ENCODE measurements at places on chromosomes 5 and 9. TPM values are rescaled to one million over a fixed set of nuclear protein-coding genes. Genes with fewer than 3 reads are reported as not detected.
A peak's percentile ranks its signal among the peaks of the same experiment; 100 is the strongest.

GRCh38 chr5:34410411-34411139 is 245.6 kb upstream of the RAI14 start:
- DNase-seq, result no peak

GRCh38 chr5:173954671-173955521 is 34.1 kb upstream of the C5orf47 start:
- no peak for DNase-seq

The SLC36A2 gene
- total RNA-seq, result not detected

DNA sequence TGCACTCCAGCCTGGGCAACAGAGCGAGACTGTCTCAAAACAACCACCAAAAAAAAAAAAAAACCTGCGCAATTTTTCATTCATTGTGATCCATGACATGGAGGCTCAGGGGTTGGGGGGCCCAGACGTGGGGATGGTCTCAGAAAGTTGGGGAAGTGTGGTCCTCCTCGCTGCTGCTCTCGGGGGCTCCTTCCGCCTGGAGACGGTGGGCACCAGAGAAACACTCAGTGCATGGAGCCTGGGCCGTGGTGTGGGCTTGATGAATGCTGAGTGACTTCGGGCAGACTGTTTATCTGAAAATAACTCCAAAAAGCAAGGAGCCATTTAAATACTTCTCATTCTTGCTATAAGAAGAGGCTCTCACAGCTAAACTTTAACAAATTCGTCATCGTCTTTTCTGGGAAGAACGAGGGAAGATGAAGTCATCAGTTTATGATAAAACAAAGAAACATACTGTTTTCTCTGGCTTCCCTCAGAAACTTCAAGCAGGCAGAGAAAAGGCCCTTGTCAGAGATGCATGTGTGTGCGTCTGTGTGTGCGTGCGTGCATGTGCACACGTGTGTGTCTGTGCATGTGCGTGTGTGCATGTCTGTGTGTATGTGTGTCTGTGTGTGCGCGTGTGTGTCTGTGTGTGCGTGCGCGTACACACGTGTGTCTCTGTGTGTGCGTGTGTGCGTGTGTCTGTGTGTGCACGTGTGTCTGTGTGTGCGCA is 35.0 kb downstream of the RASGEF1C start:
- no peak for DNase-seq

- no peak for DNase-seq
Observed at GRCh38 chr5:6731465-6732237, 18.4 kb downstream of the TENT4A start.

DNA sequence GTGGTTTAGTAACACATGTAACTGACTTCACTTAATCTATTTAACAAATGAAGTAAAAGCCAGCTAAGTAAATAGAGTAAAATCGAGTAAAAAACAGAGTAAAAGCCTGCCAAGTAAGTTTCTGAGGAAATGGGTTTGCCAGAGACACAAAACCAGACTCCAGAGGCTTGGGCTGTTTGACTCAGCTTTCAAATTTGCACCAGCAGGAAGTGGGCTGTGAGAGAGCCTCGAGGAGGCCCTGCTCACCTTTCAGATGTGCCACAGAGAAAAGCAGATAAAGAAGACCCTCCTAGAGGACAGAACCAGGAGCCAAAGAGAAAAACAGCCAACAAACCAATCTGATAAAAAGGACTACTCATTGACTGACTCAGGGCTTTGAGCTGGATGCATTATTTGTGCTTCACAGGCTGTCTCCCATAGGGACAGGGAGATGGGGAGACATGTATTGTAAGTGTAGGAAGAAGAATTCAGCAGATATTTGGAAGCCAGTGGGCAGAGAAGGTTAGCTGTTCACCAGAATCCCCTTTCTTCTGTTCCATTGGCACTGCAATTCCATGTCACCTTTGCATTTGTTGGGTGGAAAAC is 14.4 kb upstream of the AMACR start:
- no peak for DNase-seq

- DNase-seq, result no peak
Observed at GRCh38 chr5:139740138-139740991, 55.2 kb upstream of the PSD2 start.

DNA sequence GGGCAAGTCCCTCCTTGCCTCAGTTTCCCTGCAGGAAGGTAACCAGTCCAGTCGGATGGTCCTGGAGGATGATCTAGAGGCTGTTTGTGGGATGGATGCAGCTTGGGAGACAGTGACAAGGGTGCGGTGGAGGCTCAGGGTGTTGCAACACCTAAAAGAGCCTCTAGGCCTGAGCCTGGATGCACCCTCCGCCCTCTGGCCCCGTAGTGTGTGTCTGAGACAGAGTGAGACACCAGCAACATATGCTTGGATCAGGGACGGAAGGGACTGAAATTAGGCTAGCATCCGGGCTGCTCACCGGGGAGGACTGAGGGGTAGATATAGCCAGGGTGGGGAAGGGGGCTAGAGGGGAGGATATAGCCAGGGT is 1.1 kb downstream of the CRAT start:
- DNase-seq, result no peak

GRCh38 chr5:10091701-10092100 is 158.0 kb downstream of the ATPSCKMT start:
- no peak for DNase-seq

DNA sequence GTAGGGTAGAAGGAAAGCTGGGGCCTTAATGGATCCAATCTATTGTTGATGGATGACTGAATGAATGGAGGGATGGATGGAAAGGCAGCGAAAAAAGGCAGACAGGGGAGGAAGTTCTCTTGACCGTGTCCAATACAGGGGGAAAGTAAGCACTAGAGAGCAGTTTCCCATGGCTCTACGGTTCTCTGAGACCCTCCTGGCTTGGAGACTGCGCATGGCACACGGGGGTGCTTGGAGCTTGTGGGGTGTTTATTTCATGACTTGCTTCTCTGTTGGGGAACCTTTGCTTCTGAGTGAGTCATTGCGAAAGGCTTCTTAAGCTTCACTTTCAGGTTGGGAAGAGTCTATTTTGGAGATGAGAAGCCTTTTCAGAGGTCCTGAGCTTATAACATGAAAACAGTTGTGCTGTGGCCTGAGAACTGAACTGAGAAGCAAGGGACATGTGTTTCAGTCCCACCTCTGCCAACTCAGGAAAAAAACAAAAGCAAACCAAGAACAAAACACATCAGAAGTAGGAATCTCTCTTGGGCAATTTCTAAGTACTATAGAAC is 12.8 kb upstream of the TEX48 start:
- DNase-seq, result no peak

DNA sequence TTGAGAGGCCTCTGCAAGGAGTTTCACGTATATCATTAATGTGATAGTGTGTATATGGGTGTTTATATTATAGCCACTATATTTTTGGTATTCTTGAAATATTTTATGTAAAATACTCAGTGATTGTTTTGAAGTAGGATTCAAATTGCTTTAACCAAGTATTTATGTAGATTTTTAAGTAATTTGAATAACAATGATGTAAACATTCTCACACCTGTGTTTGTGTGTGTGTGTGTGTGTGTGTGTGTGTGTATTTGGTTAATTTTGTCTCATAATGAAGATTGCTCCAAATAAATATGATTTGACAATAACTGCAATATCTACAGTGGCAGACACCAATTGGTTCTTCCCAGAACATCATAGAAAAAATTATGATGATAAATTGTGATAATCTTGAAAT is 293.4 kb downstream of the CD180 start:
- no peak for DNase-seq

DNA sequence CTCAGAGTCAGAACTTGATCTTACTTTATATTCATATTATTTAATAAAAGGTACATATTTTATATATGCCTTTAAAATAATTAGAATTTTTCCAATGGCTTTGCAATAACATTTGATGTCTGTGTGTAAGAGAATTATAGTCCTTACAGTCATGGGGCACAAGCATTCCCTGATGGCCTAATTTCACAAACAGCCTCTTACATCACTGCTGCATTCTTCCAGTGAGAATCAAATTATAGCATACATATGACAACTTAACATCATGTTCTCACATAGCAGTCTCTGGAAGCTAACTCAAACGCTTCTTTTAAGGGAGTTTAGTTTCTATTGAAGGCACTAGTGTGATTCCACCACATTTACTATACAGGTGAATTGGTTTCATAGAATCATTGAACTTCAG is 15.3 kb upstream of the PRUNE2 start:
- no peak for DNase-seq

DNA sequence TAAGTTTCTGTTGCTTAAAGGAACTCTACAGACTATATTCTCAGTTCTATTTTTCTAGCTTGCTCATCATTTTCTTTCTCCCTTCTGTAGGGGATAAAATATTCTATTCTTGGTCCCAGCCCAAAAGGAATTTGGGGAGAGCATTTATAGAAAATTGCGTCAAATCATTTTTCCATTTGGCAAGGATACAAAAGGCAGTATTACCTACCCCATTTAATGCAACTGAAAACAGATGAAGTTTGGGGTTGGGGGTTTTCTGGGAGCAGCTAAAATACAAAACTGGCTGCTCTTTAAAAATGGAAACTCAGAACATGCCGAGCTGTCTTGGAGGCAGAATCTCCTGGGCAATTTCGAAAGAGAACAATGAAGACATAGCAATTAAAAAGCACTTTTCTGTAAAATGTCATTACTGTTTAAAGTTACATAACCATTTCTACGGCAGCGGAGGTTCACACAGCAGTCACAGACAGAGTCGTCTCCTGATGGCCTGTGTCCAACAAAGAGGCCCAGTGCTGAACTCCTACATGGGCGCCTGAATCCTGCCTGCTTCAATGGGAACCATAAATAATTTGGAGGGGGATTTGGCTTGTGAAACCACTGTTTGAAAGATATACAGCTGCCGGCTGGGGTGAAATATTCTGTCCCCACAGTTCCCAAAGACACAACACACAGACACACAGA is 152.4 kb downstream of the BRINP1 start:
- DNase-seq, result no peak

The ZNF462 gene
- total RNA-seq, result 28.5 TPM

DNA sequence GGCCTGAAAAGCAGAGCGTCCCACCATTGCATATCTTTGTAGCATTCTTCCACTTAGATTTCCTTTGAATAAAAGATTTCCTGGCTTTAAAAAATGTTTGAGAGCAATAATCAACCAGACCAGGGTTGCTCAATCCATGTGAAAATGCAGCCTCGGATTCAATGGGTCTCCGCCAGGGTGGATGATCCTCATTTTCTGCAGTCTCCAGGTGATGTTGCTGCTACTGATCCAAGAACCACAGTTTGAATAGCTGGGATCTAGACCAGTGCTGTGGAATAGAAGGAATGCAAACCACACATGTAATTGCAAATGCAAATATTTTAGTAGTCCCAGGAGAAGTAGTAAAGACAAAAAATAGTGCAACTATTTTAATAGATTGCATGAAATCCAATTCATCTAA is 317.6 kb downstream of the IRX1 start:
- DNase-seq, result no peak

- no peak for DNase-seq
Observed at GRCh38 chr9:127642082-127642740, 30.1 kb downstream of the STXBP1 start.

GRCh38 chr9:136672431-136673087 is 9.8 kb downstream of the EGFL7 start:
- no peak for DNase-seq

DNA sequence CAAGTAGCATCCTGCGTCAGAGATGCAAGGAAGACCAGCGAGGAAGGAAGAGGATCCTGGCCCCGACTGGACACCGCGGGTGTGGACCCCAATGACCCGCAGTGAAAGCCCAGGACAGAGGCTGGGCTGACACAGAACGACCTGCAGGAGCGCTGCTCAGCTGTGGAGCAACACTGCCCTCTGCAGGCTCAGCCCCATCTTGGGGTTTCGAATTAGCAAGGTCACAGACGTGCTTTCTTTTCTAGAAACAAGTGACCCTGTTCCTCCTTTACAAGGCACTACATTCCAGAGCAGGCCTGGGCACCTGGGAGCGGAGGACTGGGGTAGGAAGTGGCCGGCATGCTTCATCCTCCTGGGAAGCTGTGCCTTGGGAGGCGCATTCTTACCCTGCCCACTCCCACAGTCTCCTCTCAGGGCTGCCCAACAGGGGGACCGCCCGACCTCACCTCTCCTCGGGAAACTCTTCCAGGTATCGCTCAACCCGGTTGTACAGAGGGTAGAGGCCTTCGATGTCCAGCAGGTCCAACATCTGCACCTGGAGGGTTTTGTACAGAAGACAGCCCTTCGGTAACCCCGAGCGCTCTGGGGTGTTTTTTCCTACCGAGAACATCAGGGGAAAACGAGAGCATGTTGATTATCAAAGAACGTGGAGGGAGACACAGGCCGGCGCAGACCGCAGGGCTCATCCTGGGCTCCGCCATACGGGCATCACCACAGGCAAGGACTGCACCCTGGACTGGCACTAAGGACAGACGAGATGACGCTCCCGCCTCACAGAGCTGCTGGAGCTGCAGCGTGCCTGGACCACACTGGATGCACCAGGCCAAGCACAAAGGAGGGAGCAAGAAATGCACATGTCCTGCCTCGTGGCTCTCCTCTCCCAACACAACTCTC is 35.0 kb downstream of the IPPK start:
- peak; percentile 81 for DNase-seq

GRCh38 chr5:16579142-16579847 is 37.5 kb downstream of the RETREG1 start:
- DNase-seq, result peak; percentile 49

- no peak for DNase-seq
Observed at GRCh38 chr5:8070138-8070537, 201.2 kb downstream of the MTRR start.

DNA sequence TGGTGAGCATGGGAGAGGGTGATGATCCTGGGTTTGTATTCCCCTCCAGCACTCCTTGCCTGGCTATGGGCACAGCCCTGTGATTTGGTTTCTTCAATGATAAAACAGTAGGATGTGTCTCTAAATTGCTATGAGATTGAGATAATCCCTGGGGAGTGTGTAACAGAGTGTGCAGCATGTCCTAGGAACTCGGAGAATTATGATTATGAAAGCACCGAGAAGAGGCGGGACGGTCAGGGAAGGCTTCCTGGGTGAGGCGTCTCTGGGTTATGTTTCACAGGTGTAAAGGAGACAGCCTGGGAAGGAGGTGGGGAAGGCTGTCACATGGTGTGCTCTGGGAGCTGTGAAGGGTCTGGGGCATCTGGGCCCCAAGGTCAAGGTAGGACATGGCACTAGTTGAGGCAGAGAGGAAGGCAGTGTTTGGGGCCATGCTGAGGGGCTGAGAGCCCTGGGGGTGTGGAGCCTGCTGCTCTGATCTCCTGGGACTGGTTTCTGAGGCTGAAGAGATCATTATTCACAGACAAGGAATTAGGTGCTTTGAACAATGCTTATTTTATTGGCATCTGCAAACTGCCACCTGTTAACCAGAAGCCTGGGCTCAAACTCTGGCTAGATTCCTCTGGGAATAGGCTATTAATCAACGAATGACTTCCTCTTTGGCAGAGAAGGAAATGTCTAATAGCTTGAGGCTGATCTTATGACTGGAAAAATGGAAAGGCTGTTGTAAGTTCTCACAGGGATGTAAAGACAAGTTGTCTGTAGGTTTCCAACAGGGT is 73.8 kb upstream of the IL12B start:
- DNase-seq, result no peak

All from vagina (tissue), 2 donors.